ENCODE measurements at places on chromosomes 13 and 19.

DNA sequence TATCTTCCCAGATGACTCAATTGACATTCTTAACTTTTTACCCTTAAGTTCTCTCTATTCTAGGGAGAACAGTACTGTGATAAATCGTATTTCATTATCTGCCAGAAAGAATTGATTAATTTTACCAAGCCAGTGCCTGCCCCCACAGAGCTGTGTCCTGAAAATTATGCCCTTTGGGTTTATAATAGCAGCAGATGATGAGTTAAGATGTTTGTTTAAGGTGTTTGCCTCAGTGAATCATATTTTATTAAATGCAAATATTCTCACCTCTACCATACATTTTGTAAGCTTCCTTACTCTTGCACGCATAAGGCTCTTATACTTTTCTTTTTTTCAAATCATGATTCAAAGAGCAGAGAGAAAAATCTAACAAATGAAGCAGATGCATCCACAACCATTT, 318.6 kb downstream of the DCT start:
- DNase-seq, result no peak

DNA sequence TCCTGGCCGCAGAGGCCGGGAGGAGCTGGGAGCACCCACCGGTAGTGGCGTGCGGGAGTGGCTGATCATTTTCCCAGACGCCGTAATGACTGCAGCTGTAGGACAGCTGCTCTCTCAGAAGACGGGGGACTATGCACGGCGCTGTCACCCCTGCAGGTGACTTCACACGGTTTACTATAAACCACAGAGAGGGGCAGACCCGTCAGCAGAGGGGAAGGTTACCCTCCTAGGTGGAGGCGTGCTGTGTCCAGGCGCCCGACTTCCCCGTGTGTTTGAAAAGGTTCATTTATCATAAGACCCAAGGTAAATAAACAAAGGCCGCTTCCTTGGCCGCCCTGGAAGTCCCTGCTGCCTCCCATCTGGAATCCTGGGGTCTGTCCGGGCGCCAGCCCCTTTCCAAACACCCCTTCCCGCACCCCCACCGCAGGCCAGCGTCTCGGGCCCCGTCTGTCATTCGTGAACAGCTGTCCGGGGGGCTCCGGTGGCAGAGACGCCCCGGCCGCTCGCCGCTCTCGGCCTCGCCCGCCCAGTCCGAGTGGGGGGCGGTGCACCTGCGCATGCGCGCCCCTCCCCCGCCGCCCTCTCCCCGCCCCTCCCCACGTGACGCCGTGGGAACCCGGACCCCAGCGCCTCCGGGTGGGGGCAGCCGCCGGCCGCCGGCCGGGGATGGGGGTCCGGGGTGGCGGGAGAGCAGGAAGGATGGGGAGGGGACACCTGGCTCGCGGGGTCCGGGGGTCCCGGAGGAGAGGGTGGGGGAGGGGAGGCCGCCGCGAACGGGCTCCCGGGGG, 915 bp downstream of the SHC2 start:
- DNase-seq, result no peak

DNA sequence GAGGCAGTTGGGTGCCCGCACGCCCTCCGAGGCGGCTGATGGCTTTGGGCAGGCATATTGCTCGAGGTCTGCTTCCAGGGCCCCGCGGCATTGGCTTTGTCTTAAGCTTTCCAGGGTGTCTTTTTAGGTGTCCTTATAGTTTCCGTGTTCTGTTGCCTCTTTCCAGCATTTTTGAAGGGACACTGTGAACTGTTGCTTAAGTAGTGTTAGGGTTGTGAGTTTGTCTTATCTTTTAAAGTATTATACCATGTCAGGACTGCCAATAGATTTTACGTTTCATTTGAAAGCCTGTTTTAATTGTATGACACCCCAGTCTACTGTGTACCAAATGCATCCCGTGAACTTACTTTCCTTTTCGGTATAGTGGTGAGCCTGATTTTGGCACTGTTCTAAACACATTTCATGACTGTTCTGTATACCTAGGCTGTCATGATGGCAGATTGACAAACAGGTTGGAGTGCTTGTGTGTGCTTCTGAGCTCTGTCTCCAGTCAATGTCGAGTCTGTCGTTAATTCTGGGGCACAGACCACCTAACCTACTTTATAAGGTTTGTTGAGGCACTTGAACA, 656 bp downstream of the PCCA start:
- no peak for DNase-seq

GRCh38 chr13:99004978-99005377, 27.1 kb upstream of the DOCK9 start:
- DNase-seq, result no peak

DNA sequence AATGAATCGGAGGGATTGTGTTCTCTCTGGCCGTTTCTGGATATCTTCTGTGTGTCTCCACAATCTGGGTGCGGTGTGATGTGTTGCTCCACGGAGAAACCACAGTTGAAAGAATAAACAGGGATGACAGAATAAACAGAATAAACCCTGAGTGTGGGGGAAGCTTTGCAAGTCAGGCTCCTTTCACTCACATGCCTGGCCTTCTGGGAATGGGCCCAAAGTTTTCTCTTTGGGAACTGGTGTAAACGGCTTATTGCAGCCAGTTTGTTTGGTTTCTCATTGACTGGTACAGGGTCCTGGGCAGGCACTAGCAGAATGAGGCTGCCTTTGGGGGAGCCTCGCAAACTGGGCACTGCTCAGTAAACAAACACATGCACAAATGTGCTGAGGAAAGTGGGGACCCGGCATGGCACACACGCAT, 324.7 kb downstream of the DLEU7 start:
- DNase-seq, result no peak

Measured in esophagus muscularis mucosa (tissue), 4 donors.